ENCODE measurements at places on chromosomes 13 and 19.

DNA sequence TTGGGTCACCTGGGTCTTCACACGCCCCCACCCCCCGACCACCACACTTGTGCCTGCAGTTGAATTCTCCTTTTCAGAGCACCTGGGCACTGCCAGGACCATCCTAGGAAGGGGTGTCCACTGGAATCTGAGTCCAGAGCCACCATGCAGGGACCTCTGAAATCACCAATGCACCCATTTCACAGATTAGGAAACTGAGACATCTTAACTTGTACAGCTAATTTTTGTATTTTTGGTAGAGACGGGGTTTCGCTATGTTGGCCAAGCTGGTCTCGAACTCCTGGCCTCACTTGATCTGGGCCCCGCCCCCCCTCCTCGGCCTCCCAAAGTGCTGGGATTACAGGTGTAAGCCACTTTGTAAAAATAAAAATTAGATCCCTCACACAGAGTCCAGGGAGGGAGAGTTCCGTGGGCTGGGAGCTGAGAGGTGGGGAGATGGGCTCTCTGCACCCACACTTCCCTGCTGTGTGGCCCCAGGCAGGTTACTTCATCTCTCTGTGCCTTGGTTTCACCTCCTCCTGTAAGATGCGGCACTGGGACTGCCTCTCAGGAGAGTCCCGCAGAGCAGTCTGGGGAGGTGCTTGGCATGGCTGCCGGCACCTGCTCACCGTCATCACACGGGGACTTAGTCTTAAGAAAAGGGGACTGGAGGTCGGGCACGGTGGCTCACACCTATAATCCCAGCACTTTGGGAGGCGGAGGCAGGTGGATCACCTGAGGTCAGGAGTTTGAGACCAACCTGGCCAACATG lies 45.9 kb upstream of the C19orf12 start:
- DNase-seq, result no peak

DNA sequence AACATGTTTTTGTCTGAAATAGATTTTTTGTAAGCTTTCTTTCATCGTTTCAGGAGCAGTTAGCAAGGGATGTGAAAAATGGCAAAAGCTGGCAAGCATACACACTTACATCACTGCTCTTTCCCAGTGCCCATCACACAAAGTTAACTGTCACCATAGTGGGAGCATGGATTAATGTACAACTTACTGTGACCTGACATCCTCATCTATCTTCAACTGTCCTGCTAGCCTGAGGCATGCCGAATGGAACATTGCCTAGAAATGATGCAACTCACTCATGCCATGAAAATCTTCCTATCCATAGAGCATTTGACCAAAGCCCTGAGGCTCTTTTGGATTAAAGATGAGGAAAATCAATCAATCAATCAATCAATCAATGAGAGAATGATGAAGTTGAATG lies 491.7 kb upstream of the SLC10A2 start:
- no peak for DNase-seq

DNA sequence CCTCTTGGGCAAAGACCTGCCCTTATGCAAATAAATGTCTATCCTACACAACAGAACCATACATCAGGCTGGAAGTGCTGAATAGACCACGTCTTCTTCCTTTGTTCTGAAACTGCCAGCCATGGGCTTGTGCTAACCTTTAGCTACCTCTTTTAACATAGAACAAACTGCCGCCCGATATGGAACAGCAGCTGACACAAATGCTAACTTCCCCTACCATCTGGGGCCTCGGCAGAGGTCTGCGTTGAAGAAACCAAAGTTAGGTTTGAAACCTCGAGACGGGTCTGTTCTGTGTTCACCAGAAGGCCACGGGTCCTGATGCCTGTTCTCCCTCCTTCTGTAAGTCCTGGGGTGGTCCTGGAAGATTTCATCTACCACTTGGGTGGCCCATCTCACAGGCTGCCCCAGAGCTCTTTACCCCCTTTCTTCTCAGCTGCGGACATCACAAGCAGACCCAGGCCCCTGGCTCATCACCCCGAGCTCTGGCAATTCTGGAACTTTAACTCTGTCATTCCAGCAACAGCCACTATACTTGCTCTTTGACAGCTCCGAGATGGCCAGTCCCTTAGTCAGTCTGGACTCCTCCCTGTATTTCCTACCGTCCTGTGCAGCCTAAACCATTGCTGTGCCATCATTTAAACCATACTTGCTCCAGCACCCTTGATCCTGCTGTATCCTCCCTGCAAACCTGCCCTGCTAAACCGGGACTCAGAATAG lies 146.7 kb downstream of the USP12 start:
- no peak for DNase-seq

GRCh38 chr13:106480351-106480910 lies 55.0 kb downstream of the EFNB2 start:
- DNase-seq, result no peak

- no peak for DNase-seq
These were observed 87.6 kb upstream of the MBNL2 start for GRCh38 chr13:97134364-97135095.
